Cerebellar nuclear complex (tissue), 1 donor: ENCODE measurements at places on chromosomes 16 and 17.

- DNase-seq: no peak
Measured at GRCh38 chr17:43779145-43780125, 658 bp upstream of the DUSP3 start.

DNA sequence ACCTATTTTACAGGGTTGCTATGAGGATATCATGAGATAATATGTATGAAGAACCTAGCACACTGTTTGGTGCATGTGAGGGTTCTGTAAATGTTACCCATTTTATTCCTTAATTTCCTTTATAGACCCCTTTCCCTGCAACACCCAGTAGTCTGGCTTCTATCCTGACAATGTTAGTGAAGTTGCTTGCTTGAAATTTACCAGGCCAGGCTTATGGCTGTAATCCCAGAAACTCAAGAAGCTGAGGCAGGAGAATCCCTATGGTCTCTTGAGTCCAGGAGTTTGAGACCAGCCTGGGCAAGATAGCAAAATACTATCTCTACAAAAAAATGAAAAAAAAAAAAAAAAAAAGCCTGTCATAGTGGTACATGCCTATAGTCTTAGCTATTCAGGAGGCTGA lies 722.0 kb downstream of the MAF start:
- DNase-seq: no peak

- no peak for DNase-seq
Measured at GRCh38 chr17:66445229-66445628, 142.8 kb downstream of the PRKCA start.

- no peak for DNase-seq
Measured at GRCh38 chr16:30557707-30557956, 542 bp downstream of the ZNF764 start.

GRCh38 chr17:66171692-66172091 lies 20.2 kb downstream of the CEP112 start:
- DNase-seq: no peak

DNA sequence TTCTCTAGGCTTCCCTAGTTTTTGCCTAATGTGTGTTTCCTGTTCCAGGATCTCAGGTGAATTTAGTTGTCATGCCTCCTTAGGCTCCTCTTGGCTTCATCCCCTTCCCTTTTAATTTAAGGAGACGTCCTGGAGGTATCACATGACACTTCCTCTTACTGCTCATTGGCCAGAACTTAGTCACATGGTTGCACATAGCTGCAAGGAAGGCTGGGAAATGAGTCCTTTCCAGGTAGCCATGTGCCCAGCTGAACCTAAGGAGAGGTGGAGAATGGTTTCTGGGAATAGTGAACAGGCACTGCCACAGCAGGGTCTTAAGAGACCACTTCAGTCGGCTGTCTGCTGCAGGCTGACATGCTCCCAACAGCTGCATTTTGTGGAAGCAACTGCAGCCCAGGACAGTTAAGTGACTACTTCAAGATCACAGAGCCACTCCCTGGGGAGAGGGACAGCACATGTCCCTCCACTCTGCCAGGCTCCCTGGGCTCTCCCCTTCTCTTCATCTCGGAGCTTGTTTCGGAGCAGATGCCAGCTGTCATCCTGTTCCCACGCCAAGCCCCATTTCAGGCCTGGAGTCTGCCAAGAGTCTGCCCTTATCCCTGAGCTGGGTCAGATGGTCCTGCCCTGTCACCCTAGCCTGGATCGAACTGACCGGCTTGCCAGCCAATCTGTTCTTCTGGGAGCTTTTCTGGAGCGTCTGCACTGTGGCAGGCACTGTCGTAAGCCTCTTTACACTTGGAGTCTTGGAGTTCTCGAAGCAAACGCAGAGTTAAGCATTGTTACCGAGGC lies 81.4 kb upstream of the FOXF1 start:
- DNase-seq: no peak

- DNase-seq: no peak
Measured at GRCh38 chr17:48484850-48485249, 46.0 kb downstream of the HOXB1 start.

DNA sequence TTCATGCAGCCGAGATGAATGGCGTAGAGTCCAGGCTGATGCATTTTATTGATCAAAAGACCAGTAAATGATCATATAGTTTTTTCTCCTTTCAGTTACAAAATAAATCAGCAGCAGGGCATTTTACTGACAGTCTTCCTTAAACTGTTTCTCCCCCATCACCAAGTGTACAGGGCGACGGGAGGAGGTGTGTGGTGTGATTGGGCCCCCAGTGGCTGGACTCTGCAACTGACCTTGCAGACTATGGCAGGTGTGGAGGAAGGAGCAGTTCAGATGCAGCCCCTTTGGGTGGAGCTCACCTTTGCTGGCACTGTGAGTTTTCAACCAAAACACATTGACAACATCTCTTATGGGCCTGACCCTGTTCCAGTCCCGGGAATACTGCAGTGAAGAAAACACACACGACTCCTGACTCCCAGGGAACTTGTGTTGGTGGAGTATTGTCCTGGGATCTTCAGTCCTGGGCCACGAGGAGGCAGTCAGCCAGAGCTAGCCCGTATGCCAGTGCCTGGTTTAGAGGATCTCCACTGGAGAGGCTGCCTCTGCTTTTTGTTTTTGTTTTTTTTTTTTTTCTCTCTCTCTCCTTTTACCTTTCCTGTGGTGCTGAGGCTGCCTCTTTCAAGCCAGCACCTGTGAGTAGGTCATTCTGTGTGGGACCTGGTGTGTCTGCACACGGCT lies 29.8 kb downstream of the KIAA0513 start:
- no peak for DNase-seq

DNA sequence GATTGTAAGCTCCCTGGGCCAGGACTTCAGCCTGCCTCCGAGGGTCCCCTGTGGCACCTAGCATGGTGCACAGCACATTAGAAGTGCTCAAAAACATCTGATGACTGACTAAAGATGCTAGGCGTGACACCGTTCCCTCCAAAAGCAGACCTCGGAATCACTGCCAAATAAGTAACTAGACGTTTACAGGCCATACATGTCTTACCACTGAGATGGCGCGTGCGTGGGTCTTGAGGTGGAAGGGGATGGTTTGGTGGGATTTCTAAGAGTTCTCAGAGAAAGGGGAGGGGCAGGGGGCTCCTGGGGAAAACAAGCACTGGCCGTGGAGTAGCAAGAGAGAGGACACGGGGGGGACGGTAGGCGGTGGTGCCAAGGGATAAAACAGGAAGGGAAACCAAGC lies 12.4 kb downstream of the MPO start:
- DNase-seq: no peak
